ENCODE measurements at places on chromosomes 11 and 22.
A peak's percentile ranks its signal among the peaks of the same experiment; 100 is the strongest.

DNA sequence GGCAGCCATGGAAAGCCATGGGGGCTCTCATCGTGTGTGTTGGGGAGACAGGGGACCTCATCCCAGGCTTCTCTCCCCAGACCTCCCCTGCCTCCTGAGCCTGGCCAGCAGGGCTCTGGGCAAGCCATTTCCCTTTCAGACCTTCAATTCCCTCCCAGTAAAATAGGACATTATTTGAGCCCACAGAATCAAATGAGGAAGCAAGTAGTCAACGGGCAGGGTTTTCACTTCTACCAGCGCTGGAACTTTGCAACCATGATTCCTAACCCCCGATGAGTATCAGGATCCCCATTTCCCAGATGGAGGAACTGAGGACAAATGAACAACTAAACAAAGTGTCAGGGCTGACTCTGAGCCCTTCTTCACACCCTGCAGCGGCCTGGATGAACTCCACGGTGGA is 48.9 kb upstream of the TCF20 start:
- DNase-seq = no peak

DNA sequence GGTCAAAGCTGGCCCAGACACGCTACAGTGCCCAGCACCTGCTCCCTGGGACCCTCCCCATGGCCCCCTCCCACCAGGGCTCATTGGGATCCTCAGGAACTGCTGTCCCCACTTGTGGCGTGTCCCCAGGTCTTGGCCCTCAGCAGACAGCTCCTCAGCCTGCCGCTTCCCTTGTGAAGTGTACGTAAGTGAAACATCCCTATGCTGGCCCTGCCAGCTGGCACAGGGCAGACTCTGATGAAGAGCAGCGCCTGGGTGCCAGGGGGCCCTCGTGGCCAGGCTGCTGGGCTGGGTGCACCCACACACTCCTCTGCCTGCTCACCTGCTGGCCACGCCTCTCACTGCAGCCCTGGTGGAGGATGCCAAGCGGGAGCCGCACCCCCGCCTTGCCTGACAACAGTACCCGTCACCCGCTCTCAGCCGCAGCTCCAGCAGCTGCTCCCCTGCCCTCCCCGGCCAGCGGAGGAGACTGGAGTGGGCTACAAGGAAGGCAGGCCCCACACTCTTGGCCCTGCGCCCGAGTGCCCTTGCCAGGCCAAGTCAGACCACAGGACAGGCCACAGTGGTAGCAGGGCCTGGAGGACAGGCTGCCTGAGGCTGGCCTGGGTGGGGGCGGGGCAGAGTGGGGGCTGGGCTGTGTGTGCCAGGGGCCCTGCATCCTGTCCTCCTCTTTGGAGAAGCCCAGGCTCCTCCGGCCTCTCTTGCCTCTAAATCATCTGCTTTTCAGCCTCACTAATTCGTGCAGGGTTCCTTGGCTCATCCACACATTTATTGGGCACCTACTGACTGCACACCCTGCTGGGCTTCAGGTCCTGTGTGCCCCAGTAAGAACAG is 39.5 kb downstream of the IGF2 start:
- peak; percentile 44 for DNase-seq

DNA sequence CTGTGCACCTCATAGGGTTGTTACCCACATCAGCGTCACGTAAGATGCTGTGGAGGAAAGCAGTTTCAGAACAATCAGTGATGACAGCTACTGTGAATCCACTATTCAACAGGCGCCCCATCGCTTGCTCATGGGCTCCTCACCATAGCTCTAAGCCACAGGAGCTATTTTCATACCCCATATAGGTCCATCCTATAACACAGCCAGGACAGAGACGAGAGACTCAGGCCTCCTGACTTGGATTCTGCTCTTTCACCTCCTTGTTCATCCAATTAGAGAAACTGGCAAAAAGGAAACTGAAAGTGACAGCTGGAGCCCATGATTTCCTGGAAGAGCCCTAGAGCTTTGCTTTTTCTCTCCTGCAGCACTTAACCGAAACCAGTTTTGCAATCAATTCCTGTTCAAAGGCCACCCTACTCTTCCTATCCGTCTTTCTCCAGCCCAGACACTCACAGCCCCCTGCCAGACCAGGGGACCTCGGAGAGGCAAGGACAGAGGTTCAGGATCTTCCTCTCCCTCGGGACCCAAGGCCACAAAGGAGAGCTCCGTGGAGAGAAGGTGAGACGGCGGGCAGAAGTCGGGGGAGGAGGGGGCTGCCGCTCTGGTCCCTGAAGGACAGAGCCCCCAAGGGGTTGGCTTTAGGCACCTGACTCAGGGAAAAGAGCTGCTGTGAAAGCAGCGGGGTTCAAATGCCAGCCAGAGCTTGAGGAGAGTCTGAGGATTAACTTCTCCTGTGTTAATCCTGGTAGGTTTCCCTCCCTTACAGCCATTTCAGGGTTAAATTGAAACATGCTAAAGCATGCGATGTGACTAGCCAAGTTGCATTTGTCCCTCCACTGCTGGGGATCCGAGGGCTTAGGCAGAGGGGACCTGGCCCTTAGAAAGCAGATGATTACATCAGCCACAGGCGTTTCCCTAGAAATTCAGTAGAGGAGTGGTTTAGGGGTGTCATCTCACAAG is at the start of gene APOL6:
Gene APOL6, plus strand, starts transcription at position 381 of the 960 bp plus-strand sequence. CDS start 7,980 bp downstream, outside the sequence.
- peak; percentile 88 for DNase-seq

DNA sequence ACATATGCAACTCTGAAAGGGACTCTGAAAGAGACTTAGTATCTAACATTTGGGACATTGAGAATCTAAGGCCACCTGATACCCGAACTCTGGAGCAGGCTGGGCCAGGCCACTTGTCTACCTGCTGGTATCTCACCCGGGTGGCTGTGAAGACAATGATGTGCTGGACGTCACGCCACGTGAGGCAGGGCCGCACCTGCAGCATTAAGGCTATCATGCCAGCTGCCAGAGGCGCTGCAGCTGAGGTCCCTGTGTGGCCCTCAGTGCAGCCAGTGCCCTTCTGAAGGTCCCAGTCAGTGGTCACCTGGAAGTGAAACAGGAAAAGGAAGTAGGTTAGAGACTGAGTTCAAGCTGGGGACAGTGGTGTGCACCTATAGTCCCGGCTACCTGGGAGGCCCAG is 12.4 kb downstream of the PCSK7 start:
- peak; percentile 56 for DNase-seq

DNA sequence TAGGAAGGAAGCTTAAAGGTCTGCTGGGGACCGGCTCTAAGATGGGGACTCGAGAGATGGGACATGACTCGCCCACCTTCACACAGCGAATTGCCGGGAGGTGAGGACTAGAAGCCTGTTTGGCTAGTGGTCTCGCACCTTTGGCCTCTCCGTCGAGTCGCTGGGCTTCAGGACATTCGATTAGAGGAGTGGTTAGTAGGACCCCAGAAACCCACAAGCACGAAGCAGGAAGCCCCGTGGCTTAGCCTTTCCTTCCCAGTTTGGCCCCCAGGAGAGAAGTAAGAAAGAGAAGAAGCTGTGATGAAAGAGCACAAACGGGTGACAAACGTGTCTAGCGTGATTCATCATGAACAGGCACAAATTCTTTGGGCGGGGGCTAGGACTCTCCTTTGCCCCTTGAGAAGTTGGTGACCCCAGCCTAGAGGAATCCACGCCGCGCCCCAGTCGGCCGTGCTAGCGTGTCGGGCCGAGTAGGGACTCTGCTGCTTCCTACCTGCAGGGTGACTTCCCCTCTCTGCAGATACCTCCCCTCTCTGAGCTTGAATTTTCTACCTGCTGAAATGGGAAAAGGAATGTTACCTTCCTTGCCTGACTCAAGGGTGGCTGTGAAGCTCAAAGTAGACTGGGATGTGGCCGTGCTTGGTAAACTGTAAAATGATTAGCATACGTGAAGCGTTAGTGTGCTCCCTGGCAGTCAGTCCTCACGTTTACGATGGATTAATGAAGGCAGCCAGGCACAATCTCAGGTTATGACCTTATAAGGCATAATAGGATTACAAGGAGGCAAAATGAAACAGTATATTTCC is 1.1 kb upstream of the ADM start:
- DNase-seq = peak; percentile 64

DNA sequence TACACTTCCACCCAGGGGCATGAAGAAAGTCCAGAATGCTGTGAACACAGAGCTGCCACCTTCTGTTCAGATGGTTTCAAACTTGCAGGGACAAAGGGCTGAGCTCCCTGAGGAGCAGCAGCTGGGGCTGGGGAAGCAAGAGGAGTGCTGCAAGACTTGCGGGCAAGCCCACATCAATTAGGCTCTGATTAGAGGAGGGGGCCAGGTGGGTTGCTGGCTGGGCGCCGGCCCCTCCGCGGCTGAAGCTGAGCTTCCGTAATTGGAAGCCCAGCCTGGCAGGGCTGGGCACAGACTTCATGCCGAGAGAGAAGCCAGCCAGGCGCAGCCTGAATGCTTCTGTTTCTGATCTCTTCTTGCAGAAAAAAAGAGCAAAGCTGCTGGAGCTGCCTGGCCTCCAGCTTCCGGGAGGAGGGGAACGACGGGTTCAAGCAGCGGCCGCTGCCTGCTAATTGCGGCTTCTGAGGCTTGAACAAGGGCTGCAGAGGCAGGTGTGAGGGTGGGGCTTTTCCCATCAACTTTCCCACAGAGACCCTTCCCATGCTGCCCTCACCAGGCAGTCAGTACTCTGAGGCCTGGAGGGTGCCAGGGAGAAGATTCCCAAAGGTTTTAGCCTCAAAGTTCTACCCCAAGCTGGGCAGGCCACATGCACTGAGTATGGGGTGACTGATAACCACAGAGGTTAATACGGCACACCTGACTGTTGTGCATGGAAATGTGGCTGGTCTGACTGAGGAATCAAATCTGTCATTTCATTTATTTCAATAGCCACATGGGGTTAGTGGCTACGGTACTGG is 91.1 kb upstream of the LMO1 start:
- no peak for DNase-seq

GRCh38 chr11:62458212-62459002 is 39.6 kb downstream of the SCGB1A1 start:
- DNase-seq = no peak

DNA sequence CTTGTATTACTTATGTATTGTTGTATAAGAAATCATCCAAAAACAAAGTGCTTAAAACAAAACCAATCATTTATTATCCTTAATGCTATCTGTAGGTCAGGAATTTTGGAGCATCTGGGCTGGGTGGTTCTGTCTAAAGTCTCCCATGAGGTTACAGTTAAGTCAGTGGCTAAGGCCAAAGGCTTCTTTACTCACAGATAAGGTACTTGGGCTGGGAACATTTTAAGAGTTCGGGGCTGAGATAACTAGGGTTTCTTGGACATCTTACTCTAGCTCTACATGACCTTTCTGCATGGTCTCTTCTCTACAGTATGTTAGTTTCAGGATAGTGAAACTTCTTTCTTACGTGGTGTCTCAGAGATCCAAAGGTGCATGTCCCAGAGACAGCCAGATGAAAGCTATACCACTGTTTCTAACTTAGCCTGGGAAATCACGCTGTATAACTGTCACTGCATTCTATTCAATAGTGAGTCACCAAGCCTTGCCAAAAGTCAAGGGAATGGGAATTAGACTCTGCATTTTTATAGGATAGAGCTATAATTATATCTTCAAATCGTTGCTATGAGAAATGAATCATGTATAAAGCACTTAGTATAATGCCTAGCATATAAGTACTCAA is 29.6 kb downstream of the SOX6 start:
- no peak for DNase-seq

- DNase-seq = no peak
Observed at GRCh38 chr11:69909561-69910518, 90.6 kb upstream of the FGF3 start.

- no peak for DNase-seq
Observed at GRCh38 chr22:45469281-45470073, 33.2 kb upstream of the FBLN1 start.

DNA sequence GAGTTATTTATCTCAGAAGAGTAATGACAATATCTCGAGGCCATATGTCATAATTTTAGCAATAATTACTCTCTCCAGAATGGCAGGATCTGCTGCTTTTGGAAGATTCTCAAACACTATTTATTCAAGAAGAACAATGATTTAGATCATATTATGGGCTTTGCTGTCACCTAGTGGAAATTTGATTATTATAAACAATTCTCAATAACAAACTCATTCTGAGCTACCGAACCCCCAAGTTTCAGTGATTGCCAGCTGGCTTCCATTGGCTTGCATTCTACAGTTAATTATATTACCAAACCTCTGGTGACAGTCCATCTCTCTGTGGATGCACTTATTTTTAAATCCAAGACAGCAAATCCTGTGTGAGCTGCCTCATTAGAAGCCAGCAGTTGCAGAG is 27.9 kb upstream of the SLC36A4 start:
- no peak for DNase-seq

- no peak for DNase-seq
Observed at GRCh38 chr22:26767351-26768155, 110.2 kb downstream of the MIAT start.

DNA sequence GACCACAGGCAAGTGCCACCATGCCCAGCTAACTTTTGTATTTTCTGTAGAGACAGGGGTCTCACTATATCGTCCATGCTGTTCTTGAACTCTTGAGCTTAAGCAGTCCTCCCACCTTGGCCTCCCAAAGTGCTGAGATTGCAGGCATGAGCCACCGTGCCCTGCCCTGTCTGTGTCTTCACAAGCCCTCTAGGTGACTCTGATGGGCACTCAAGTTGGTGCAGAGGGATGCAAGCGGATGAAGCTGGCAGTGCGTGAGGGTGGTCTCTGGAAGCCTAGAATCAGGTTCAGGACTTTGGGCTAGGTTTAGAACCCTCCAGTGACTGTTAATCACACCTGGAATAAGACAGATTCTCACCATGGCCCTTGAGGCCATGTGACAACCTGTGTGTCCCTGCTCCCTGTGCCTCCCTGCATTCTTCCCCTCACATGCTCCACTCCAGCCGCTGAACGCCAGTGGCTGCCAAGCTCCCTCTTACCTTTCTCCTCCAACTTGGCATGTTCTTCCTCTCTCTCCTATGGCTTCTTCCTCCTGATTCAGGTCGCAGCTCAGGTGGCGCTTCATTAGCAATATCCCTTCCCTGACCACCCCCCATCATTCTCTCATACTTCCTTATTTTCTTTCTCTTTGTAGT is 242.3 kb upstream of the TBCEL start:
- no peak for DNase-seq

GRCh38 chr11:114762408-114762807 is 84.1 kb downstream of the NXPE2 start:
- DNase-seq = no peak

GRCh38 chr22:41193829-41194228 is 11.3 kb upstream of the L3MBTL2 start:
- no peak for DNase-seq

GRCh38 chr22:24876700-24877099 is 69.8 kb downstream of the LHFPL7 start:
- DNase-seq = no peak

GRCh38 chr11:32858731-32859130 is 29.0 kb downstream of the PRRG4 start:
- no peak for DNase-seq

- DNase-seq = no peak
Observed at GRCh38 chr22:29524442-29525191, 28.9 kb downstream of the THOC5 start.

DNA sequence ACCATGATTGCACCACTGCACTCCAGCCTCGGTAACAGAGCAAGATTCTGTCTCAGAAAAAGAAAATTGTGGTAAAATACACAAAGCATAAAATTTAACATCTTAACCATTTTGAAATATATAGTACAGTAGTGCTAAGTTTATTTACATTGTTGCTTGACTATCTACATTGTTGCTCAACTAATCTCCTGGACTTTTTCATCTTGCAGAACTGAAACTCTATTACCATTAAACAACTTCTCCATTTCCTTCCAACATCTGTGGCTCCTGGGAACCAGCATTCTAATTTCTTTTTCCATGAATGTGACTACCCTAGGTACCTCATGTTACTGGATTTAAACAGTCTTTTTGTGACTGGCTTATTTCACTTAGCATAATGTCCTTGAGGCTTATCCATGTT is 13.5 kb upstream of the VWA5A start:
- DNase-seq = no peak
